Foreskin keratinocyte (primary cell): ENCODE measurements at places on chromosomes 5 and 9. TPM values are rescaled to one million over a fixed set of nuclear protein-coding genes. Genes with fewer than 3 reads are reported as not detected.

Gene ANXA1
- 880 and 908 TPM in 2 replicates for total RNA-seq

Gene OTP
- total RNA-seq = not detected in 2 replicates

Gene PAEP
- not detected in 2 replicates for total RNA-seq

Gene TNFSF8
- total RNA-seq = not detected in 2 replicates

Gene CDX1
- not detected in 2 replicates for total RNA-seq

Gene NKD2
- total RNA-seq = 0.11 TPM in 1 of 2 replicates, not detected in the other

Gene PRKACG
- total RNA-seq = not detected in 2 replicates

Gene ACOT12
- not detected in 2 replicates for total RNA-seq
